ENCODE measurements at places on chromosomes 1 and 21.

GRCh38 chr1:185401019-185401418 lies 84.0 kb upstream of the IVNS1ABP start:
- DNase-seq = no peak

- no peak for DNase-seq
Observed at GRCh38 chr1:96722161-96722922, 758 bp downstream of the PTBP2 start.

GRCh38 chr1:233790662-233791371 lies 113.7 kb upstream of the SLC35F3 start:
- peak; percentile 14 for DNase-seq

DNA sequence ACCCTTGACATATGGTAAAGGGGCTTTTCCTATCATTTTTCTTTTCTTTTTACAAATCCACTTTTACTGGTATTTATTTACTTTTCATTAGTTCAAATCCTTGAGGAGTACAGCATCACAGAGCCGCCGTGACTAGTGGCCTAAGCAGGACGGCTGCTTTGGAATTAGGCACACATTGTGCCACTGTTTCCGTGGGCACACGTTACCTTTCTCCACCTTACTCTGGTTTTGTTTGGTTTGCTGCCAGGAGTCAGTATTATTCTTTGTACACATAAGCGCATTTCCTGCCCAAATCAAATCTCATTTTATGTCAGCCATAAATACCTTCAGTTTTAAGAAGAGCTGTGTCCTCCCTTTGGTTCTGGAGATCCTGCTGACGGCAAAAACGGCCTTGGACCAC lies 31.2 kb downstream of the SCCPDH start:
- no peak for DNase-seq

DNA sequence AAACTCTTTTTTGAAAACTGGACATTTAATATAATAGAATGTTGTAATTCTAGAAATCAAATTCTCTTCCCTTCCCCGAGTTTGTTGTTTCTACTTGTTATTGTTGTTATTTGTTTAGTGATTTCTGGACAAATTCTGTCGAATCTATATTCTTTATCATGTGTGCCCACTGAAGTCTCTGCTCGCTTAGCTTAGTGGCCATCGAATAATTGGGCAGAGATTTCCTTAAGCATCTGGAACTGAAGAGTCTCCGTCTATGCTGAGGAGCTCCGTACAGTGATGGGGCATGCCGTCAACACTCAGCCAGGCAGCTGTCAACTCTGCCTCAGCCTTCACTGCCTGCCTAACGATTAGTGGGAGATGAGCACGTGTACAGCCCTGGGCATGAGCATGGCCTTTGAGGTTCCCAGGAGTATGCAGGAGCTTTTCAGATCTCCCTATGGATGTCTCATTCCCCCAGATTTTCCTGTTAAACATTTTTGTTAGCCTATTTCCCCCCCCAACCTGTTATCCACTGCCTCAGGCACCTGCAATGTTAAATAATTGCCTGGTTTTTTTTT lies 66.8 kb downstream of the SLX9 start:
- DNase-seq = no peak

- DNase-seq = no peak
Observed at GRCh38 chr1:217540321-217540720, 90.6 kb downstream of the GPATCH2 start.

Data from naive B cell (primary cell).